ENCODE measurements at places on chromosomes 7 and 10. TPM values are rescaled to one million over a fixed set of nuclear protein-coding genes. Genes with fewer than 3 reads are reported as not detected.

Gene MMD2
- not detected for total RNA-seq

Gene RBM33
- total RNA-seq: 15.4 TPM

Gene DEPP1
- total RNA-seq: 68.8 TPM

Gene BLOC1S2
- total RNA-seq: 30.0 TPM

Gene MYOZ1
- 2.3 TPM for total RNA-seq

Gene GDF2
- total RNA-seq: not detected

Gene CELF2
- 69.4 TPM for total RNA-seq

Gene NOD1
- total RNA-seq: 11.2 TPM

Gene WASL
- total RNA-seq: 24.7 TPM

Gene NKX2-3
- total RNA-seq: not detected

Gene PDLIM1
- 130 TPM for total RNA-seq

Gene TFEC
- total RNA-seq: 2.1 TPM

Gene NRCAM
- total RNA-seq: 0.93 TPM

Gene TMEM213
- not detected for total RNA-seq

Gene CD36
- total RNA-seq: 1,029 TPM

Gene IL2RA
- total RNA-seq: 0.16 TPM

Gene TCAF2
- 0.19 TPM for total RNA-seq

Gene SEMA3D
- total RNA-seq: 1.5 TPM

Gene CCDC172
- total RNA-seq: not detected

Gene PMS2
- 5.3 TPM for total RNA-seq

Gene UNCX
- not detected for total RNA-seq

Gene DGKB
- total RNA-seq: 0.63 TPM

Gene GNGT1
- not detected for total RNA-seq

Gene DOCK4
- total RNA-seq: 17.8 TPM

Gene TBRG4
- 46.1 TPM for total RNA-seq

Gene SUGCT
- total RNA-seq: 5.4 TPM

Gene HOGA1
- 17.6 TPM for total RNA-seq

Gene CDK14
- 21.5 TPM for total RNA-seq
